Fibroblast of lung (primary cell): ENCODE measurements at places on chromosomes 4 and X. TPM values are rescaled to one million over a fixed set of nuclear protein-coding genes. Genes with fewer than 3 reads are reported as not detected.

DNA sequence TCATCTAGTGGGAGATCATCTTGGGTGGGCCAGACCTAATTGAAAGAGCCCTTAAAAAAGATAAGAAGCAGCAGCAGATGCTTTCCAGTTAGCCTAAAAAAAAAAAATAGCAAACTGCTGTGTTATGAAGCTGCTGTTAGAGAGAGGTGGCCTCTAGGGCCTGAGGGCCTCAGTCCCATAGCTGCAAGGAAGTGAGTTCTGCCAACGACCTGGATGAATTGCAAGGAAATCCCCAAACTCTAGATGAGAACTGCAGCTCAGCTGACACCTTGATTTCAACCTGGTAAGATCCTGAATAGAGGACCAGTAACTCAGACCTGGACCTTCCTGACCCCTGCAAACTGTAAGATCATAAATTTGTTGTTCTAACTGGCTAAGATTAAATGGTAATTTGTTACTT is 275.2 kb downstream of the TENM3 start:
- H3K27ac ChIP-seq = no peak overlapping the region
- no peaks in the 10 kb centered on the region for H3K36me3 ChIP-seq
- H3K4me3 ChIP-seq = no peak overlapping the region

The TEX13B gene
- not detected in 2 replicates for polyA plus RNA-seq

DNA sequence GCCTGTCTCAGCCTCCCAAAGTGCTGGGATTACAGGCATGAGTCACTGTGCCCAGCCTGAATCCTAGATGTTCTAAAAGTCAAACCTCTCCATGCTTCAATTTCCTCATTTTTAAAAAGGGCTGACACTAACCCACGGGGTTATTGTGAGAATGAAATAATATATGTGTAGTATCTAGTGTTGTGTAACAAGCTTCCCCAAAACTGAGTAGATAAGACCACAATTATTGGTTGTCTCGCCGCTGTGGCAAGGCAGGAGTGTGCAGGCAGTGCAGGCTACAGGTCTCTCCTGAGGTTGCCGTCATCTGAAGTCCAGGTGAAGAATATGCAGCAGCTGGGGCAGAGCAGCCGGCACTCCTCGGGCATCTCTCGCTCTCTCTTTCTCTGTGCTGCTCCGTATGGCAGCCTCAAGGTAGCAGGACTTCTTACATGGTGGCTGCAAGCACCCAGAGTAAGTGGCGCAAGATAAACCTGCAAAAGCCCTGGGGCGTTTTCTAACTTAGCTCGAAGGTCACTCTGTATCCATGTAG is 30.9 kb downstream of the RAB33B start:
- no peak overlapping the region for H3K27ac ChIP-seq
- H3K4me1 ChIP-seq = no peaks in the 10 kb centered on the region
- H3K36me3 ChIP-seq = no peaks in the 10 kb centered on the region
- no peaks in the 10 kb centered on the region for H3K27me3 ChIP-seq
- no peak overlapping the region for H3K4me3 ChIP-seq

- H3K36me3 ChIP-seq = no peaks in the 10 kb centered on the region
- no peak for DNase-seq
- no peaks in the 10 kb centered on the region for H3K4me1 ChIP-seq
- H3K27ac ChIP-seq = no peak overlapping the region
Measured at GRCh38 chr4:3612281-3612680, 80.1 kb upstream of the LRPAP1 start.

The AKAP4 gene
- not detected in 2 replicates for polyA plus RNA-seq

DNA sequence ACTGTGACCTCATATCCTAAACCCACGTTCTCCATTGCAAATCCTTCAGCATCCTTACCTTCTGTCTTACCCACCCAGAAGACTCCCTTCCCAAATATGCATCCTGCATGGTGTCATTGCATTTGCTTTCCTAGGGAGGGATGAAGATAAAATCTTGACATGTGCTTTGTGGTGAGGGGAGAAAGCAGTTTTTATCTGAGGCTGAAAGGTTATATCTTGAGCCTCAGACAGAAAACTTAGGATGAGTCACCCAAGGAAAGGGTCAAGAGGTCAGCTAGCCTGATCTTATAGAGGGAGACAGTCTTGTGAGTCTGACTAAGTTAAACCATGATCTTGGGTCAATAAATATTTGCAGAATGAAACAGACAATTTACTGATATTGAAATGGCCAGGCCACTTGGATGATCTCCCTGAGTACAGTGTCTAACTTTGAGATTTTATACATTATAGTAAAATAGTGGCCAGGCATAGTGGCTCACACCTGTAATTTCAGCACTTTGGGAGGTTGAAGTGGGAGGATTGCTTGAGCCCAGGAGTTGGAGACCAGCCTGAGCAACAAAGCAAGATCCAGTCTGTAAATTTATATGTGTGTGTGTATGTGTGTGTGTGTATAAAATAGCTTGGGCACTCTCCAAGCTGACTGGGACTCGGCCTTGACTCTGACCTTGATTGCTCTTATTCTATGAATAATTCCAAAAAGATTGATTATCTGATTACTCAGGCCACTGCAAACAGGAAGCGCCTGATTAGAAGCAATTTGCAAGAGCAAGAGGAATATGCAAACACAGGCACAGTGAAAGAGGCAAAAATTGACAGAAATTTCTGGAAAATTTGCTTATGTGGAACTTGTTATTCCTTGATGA is 15.4 kb upstream of the FAM9C start:
- no peaks in the 10 kb centered on the region for H3K27me3 ChIP-seq
- H3K4me1 ChIP-seq = peaks cover 4% of the 10 kb centered on the region
- H3K4me3 ChIP-seq = no peak overlapping the region

GRCh38 chrX:16804923-16805464 is 18.7 kb downstream of the TXLNG start:
- H3K36me3 ChIP-seq = no peaks in the 10 kb centered on the region
- H3K4me3 ChIP-seq = no peak overlapping the region
- H3K4me1 ChIP-seq = peaks cover 4% of the 10 kb centered on the region
